ENCODE measurements at places on chromosomes 12 and 14.
A peak's percentile ranks its signal among the peaks of the same experiment; 100 is the strongest.

DNA sequence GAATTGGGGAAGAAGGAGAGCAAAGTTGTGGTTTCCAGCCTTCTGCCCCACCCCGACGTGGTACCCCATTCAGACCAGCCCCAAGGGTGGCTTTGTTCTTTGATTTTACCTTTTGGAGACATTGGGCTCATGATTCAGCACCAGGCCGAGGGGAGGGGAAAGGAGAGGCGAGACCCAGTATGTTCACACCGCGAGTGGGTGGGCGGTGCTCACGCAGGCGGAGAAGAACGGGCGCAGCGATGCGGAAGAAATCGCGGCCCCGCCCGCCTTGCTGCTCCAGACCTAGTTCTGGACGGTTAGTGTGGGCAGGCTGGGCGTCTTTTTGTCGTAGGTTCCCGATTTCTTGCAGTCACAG is 963 bp downstream of the ATL1 start:
- DNase-seq, result peak; percentile 89

GRCh38 chr14:32565256-32565655 is 236.2 kb downstream of the AKAP6 start:
- no peak for DNase-seq

GRCh38 chr14:77882098-77882497 is 82.2 kb downstream of the ADCK1 start:
- no peak for DNase-seq

DNA sequence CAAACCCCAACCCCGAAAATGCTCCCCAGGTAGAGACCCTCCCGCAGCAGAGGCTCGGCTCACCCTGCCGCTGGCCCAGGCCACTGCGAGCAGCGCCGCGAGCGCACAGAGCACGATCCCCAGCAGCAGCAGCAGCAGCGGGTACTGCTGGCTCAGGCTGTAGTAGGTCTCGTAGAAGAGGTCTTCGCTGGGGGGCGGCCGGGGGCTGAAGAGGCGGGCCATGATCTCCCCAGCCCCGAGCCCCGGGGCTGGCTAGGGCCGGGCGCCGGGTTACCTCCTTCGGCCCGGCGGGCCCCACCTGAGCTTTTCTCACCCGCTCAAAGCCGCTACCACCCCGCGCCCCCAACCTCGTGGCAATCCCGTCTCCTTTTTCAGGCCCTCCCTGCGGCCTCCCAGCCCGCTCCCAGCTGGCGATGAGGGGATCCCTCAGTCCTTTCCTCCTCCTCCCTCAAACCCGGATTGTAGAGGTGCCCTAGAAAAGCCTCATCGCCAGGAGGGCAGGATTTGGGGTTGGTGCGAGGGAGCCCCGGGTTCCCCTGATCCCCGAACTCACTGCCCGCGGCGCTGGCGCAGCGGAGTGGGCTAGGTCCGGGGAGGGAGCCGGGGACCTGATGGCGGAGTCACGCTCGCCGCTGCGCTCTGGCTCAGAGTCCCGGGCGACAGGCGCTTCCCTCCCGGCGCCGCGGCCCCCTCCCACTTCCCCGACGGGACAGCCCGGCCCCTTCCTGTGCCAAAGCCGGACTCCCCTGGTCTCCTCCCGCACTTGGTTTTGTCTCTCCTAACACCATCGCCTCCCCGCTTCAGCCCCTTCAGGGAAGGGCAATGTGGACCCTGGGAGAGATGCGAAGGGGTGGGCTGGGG is at the start of gene ADCY4:
ADCY4 (minus strand) TSS at position 641 of the 861 bp plus-strand sequence; CDS start at position 222, 419 bp downstream.
- no peak for DNase-seq
